Sigmoid colon (tissue), 7 donors: ENCODE measurements at places on chromosomes 2 and 18. TPM values are rescaled to one million over a fixed set of nuclear protein-coding genes. Genes with fewer than 3 reads are reported as not detected.
A peak's percentile ranks its signal among the peaks of the same experiment; 100 is the strongest.

DNA sequence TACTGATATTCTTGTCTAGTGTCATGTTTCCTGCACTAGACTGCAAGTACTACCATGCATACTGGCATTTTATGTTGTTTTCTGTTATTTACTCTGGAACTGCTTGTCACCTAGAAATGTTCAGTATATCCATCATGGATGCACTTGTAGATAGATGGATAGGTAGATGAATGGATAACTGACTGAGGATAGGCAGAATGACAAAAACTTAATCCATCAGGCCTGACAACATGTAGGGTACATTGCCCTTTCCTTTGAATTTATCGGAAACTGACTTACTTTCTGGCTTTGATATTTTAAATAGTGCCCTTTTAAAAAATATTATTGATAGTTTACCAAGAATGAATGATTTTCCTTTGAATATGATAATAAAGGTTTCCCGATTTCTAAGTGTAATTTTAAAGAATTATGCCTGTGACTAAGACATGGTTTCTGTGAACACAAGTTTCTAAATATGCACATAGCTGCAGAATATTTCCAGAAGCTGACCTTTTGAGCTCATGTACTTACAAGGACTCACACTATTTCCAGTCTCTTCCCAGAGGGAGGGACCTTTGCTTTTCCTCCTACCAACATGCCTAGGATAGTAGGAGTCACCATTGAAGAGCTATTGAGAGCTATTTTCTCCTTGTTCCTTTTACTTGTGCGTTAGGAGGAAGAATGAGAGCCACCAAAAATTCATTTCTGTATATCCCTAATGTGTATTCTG lies 81.3 kb downstream of the ANKRD12 start:
- no peak overlapping the region for H3K4me3 ChIP-seq
- H3K27ac ChIP-seq, result no peak overlapping the region
- H3K36me3 ChIP-seq, result peaks cover 6% of the 10 kb centered on the region
- peaks cover 7% of the 10 kb centered on the region for H3K4me1 ChIP-seq

- no peaks in the 10 kb centered on the region for H3K4me1 ChIP-seq
- no peaks in the 10 kb centered on the region for H3K36me3 ChIP-seq
- H3K27me3 ChIP-seq, result no peaks in the 10 kb centered on the region
- DNase-seq, result no peak
- no peak overlapping the region for H3K27ac ChIP-seq
These were observed 279.7 kb downstream of the MBD2 start for GRCh38 chr18:53944721-53945120.

DNA sequence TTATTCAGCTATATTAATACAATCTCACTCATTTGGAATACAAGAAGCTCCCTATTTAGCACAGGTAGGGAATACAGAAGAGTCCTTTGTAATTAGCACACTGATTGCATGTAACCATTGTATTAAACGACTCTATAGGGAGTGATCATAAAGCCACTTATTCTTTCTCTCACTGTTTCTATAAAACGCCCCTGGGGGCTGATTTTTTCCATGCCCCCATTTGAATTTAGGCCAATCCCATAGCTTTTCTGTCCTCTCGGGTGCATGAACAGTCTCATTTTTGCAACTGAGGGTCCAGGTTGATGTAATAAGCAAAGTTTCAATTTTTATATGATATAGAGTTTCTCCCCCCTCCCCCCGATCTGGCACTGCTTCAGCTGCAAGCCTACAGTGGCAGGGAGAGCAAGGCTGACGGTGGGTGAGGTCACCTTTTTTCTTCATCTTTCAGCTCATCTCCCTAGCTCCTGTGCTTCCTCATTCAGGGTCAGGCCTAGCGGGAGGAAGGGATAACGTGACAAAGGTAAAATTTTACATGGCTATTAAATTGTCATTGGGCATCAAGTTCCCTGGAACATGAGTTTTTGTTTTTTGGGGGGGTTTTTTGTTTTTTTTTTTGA lies 45.7 kb downstream of the GAD1 start:
- no peaks in the 10 kb centered on the region for H3K4me1 ChIP-seq
- no peaks in the 10 kb centered on the region for H3K36me3 ChIP-seq
- no peak overlapping the region for H3K4me3 ChIP-seq

- DNase-seq, result no peak
- no peak overlapping the region for H3K27ac ChIP-seq
- H3K4me1 ChIP-seq, result no peaks in the 10 kb centered on the region
- H3K36me3 ChIP-seq, result peaks cover 9% of the 10 kb centered on the region
These were observed 24.8 kb downstream of the CCT7 start for GRCh38 chr2:73258913-73259215.

GRCh38 chr18:60157810-60158209 lies 214.8 kb downstream of the MC4R start:
- no peaks in the 10 kb centered on the region for H3K4me1 ChIP-seq
- H3K4me3 ChIP-seq, result no peak overlapping the region
- H3K27me3 ChIP-seq, result no peaks in the 10 kb centered on the region

- no peaks in the 10 kb centered on the region for H3K4me1 ChIP-seq
- no peak overlapping the region for H3K27ac ChIP-seq
- H3K27me3 ChIP-seq, result peaks cover 12% of the 10 kb centered on the region
- H3K36me3 ChIP-seq, result no peaks in the 10 kb centered on the region
- DNase-seq, result peak; percentile 49
- no peak overlapping the region for H3K4me3 ChIP-seq
These were observed 36.3 kb upstream of the CTDP1 start for GRCh38 chr18:79643054-79643984.

DNA sequence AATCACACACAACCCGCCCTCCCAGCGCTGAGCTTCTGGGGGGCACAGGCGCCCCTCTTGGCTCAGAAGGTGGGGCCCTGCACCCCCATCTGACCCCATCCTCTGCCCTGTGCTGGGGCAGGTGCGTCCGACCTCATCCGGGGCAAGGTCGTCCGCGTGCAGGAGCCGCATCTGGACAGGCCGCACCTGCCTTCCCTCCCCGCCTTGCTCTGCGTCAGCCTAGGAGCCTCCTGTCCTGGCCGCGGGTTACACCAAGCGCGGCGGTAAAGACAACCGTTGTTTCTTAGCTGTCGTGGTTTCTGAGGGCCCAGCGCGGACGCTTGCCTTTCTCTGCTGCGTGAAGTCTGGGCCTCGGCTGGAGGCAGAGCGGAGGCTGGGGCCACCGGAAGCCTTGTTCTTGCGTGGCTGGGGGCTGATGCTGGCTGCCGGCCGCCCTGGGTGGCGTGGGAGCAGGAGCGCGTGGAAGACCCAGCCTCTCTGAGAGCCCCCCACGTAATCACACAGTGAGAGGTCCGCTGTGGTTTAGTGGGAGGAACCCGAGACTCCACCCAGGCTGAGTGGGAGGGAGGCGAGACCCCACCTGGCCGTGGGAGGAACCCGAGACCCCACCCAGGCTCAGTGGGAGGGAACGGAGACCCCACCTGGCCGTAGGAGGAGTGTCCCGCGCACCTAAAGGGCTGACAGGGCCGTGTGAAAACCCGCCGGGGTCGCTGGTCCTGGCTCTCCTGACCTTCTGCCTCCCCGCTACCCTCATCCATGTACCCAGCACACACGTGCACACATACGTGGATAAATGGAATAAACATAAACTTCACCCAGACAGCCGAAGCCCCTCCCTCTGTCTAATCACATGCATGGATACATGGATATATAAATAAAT lies 51.8 kb downstream of the KCNG2 start:
- H3K4me3 ChIP-seq, result no peak overlapping the region
- DNase-seq, result no peak
- no peaks in the 10 kb centered on the region for H3K36me3 ChIP-seq
- no peak overlapping the region for H3K27ac ChIP-seq
- H3K27me3 ChIP-seq, result peaks cover 7% of the 10 kb centered on the region
- no peaks in the 10 kb centered on the region for H3K4me1 ChIP-seq

Gene CTAGE1
- total RNA-seq, result not detected

Gene TMEM182
- total RNA-seq, result not detected

Gene DLX2
- under 0.01 TPM for total RNA-seq
